ENCODE measurements at places on chromosomes 7 and 10. TPM values are rescaled to one million over a fixed set of nuclear protein-coding genes. Genes with fewer than 3 reads are reported as not detected.
A peak's percentile ranks its signal among the peaks of the same experiment; 100 is the strongest.

DNA sequence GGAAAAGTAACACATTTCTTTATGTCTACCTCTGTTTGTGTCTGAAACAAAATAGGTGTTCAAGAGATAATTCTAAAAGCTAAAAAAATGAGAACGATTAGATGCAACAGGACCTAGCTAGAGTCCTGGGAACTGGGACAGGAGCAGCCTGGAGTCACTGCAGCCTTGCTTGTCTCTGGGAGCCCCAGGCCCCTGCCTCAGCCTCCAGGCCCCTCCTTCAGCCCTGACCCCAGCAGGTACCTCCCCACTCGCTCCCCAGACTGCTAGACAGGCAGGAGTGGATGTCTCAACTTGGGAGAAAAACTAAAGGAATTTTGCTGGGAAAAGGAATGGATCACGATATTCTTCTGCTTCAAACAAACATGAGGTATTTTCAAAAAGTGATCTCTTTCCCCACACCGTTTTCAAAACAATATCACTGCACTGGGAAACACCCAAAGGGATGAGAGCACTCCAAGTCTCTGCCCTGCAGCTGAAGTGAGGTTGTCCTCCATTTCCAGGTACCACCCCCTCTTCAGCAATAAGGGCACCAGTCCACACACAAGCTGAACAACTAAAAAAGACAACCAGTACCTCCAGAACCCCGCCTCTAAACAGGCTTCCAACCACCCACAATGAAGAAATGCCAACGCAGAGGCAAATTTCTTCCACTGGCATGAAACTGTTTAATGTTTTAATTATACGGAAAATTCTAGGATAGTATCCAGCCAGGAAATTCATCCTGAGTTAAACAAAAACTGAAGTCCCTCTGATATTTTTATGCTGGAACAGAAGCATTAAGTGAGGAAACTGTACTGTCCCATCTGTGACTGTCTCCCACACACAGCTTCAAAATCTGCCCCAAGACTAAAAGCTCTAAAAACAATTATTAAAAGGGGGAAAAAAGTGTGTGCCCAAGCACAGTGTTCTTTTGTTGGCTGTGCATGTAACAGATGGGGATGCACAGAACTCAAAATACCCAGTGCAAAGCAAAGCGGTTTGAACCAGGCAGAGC is 47.2 kb downstream of the XPNPEP1 start:
- DNase-seq, result no peak
- no peak overlapping the region for H3K4me3 ChIP-seq
- H3K27me3 ChIP-seq, result no peaks in the 10 kb centered on the region
- H3K27ac ChIP-seq, result no peak overlapping the region
- H3K4me1 ChIP-seq, result no peaks in the 10 kb centered on the region
- H3K36me3 ChIP-seq, result peaks cover 14% of the 10 kb centered on the region

- peaks cover 64% of the 10 kb centered on the region for H3K36me3 ChIP-seq
- no peak for DNase-seq
- no peak overlapping the region for H3K27ac ChIP-seq
Measured at GRCh38 chr7:129212596-129212995, 12.2 kb upstream of the AHCYL2 start.

DNA sequence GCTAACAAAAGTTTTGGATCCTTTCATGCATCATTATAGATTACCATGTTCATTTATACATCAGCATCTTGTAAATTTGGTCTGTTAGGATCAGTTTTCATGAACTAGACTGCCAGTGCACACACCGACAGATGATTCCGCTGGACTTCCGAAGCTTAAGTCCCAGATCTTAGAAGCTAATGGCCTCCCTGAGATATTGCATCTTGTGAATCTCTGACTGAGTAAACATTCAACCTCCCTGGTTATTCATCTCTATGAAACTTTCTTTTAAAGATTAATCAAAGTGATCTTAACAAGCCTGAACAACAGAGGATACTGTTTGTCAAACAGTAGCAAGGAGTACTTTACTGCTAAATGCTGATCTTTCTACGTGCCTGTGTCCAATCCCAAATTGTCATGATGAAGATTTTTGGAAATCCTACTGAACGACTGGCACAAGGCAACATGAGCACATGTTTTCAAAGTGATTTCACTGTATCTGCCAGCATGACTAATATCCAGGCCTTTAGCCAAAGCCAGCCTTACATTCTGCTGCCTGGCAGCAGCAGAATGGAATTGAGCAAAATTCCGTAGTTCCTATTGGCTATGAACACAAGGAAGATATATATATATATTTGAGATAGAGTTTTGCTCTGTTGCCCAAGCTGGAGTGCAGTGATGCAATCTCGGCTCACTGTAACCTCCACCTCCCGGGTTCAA is 91.3 kb upstream of the ANK3 start:
- H3K36me3 ChIP-seq, result no peaks in the 10 kb centered on the region
- H3K27ac ChIP-seq, result no peak overlapping the region
- H3K4me1 ChIP-seq, result 0 out of 2 replicates have a peak, but pooled peaks cover 2% of the 10 kb centered on the region
- no peak for DNase-seq
- no peak overlapping the region for H3K4me3 ChIP-seq

The RPEL1 gene
- 0.13 TPM for total RNA-seq

GRCh38 chr7:135337977-135338550 is 104.4 kb downstream of the STRA8 start:
- no peaks in the 10 kb centered on the region for H3K27me3 ChIP-seq
- H3K4me3 ChIP-seq, result no peak overlapping the region
- H3K4me1 ChIP-seq, result no peaks in the 10 kb centered on the region
- no peaks in the 10 kb centered on the region for H3K36me3 ChIP-seq
- no peak for DNase-seq

GRCh38 chr10:124451276-124451675 is 1.4 kb upstream of the NKX1-2 start:
- no peak overlapping the region for H3K27ac ChIP-seq
- peak overlapping the region; percentile 85 for H3K4me3 ChIP-seq
- H3K4me1 ChIP-seq, result peaks cover 24% of the 10 kb centered on the region

The DDC gene
- not detected for total RNA-seq

GRCh38 chr10:70232155-70232858 is 922 bp downstream of the PPA1 start:
- H3K27me3 ChIP-seq, result no peaks in the 10 kb centered on the region
- peaks cover 3% of the 10 kb centered on the region for H3K36me3 ChIP-seq
- H3K27ac ChIP-seq, result no peak overlapping the region
- no peak for DNase-seq
- peak overlapping the region; percentile 86 for H3K4me3 ChIP-seq
